ENCODE measurements at places on chromosomes 1 and 21.
A peak's percentile ranks its signal among the peaks of the same experiment; 100 is the strongest.

- no peak for DNase-seq
These were observed 123.2 kb downstream of the SMYD2 start for GRCh38 chr1:214404154-214404553.

DNA sequence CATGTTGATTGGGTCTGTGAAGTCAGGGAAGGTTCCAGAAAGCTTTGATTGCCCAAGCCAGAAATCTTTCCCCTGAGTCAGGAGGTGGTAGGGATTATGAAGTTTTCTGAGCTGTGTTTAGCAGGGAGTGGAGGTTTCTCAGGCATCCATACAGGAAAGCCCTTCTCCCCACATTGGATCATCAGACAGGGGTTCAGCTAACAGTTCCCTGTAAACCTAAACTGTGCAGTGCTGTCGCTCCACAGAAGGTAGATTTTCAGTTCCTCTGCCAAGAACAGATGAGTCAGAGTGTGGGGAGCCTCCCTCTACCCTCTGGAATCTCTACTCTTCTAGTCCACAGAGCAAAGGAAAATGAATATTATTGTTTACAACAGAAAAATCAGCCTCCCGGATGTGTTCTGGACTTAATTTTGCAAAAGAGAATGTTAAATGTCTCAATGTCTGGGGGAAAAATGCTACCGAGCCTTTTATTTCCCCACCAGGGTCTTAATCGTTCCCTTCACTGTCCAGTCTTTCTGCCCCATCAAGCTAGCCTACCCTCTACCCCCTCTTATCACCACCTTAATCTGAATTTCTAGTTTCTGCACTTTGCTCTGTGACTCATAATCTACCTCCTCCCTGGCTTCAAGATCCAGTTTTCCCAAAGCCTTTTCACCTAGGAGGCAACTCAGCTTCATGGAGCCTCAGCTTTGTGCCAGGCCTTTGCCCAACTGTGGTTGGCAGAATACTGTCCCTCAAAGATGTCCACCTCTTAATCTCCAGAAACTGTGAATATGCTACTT is 355.6 kb downstream of the PRDM2 start:
- DNase-seq, result no peak

DNA sequence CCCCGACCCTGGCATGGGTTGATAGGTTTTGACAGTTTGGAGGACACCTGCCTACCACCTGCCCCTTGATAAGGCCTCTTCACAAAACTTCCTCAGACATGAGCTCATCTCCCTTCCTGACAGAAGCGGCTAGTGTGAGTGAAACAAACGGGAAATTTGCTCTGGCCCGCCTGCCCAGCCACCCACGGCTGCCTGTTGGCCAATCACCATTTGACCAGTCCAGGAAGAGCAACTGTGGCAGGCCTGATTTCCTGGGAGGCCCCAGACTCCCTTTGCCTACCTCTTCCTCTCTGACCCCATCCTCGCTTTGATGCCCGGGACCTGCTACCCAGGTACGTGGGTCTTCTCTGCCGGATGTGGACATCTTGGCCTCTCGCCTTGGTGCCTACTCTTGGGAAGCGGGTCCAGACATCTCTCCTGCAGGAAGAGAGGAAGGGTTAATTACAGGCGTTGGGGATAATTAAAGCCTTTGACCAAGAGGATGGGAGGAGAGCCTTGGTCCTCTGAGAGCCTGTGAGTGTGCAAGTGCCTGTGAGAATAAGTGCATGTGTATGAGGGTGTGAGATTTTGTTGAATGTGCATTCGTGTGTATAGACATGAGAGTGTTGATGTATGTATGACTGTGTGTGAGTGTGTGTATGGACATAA is 1.1 kb upstream of the EPHA2 start:
- no peak for DNase-seq

- no peak for DNase-seq
These were observed 15.1 kb downstream of the CD53 start for GRCh38 chr1:110888049-110888448.

GRCh38 chr1:191043066-191043465 is 565.4 kb upstream of the BRINP3 start:
- DNase-seq, result no peak

DNA sequence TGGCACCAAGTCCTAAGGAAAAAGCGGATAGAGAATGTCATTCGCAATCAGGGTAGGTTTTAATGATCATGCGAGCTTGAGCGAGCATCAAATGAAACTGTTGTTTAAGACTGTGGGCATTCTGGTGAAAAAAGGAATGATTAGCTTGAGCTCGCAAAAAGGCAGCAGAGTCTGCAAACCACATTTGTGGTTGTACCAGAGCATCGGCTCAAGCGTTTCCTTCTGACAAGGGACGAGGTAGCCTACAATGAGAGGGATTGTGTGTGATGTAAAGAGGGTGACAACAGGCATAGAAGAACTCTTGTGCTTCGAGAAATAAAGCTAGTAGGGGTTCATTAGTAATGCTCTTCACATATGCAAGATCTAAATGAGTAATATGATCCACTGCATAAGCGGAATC is 11.1 kb upstream of the CD48 start:
- DNase-seq, result no peak

DNA sequence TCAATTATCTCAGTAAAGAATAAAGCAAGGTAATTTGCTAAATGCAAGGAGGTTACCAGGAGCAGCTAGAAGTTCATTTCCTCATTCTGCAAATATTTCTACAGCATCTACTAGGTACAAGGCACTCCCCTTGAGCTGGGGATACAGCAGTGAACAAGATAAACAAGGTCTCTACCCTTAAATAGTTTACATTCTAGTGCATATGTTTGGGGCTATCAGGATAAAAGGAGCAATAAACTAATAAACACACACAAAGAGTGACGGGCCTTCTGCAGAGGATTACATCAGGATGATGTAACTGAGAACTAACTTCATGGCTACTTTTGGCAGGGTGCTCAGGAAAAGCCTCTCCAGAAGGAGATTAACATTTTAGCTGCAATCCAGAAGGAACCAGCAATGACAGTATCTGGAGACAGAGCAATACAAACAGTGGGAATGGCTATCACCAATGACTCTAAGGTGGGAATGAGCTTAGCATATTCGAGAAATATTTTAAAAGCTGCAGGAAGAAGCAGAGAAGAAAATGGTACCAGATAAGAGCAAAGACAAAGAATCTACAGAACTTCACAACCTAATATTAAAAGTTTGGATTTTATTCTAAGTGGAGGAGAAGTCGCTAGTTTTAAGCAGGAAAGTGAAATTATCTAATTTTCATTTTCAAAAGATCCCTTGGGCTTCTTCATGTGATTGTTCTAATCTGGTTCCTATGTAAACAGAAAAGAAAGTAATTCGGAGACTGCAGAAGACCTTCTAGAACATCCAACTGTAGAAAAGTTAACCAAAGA is 25.8 kb downstream of the TP53BP2 start:
- DNase-seq, result peak; percentile 61

DNA sequence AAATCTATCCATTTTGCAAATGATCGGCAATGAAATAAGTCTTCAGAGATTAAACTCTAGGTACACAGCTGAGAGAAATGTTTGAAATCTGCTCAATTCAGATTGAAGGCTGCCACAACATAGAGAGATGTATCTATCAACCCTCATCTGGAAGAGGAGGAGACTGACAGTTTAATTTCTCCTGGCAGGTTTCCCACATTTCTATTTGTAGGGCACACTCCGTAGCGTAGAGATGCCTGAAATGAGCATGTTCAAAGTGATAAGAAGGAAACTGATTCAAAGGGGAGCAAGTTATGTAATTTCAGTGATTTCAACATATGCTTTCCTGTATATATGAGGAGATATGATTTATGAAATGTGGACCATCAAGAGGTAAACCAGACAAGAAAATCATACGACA is 44.1 kb downstream of the NIBAN1 start:
- DNase-seq, result no peak

- DNase-seq, result no peak
These were observed 11.0 kb downstream of the IBA57 start for GRCh38 chr1:228176461-228177182.

- no peak for DNase-seq
These were observed 17.4 kb upstream of the IGSF5 start for GRCh38 chr21:39727401-39728120.

GRCh38 chr1:205356440-205357139 is at the start of gene KLHDC8A:
Gene KLHDC8A (minus strand): TSS chr1:205356922. CDS start chr1:205343604, 13,318 bp downstream.
- DNase-seq, result no peak

- peak; percentile 58 for DNase-seq
These were observed 129.2 kb downstream of the PTPN14 start for GRCh38 chr1:214422137-214422671.

All from AG04450 (cell line).